GM23338 (cell line): ENCODE measurements at places on chromosomes 3 and 15.
A peak's percentile ranks its signal among the peaks of the same experiment; 100 is the strongest.

DNA sequence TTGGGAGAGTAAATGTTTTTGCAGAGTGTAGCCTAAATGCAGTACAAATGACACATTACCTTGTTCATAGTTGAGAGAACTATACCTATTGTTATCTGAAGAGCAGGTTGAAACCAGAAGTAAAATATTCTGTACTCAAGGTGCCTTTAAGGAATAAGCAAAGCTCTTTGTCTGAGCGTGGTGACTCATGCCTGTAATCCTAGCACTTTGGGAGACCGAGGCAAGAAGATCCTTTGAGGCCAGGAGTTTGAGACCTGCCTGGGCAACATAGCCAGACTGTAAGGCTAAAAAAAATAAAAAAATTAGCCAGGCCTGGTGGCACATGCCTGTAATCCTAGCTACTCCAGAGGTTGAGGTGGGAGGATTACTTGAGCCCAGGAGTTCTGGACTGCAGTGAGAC lies 2.2 kb upstream of the RNF13 start:
- no peak for DNase-seq

GRCh38 chr15:76968306-76968705 lies 26.6 kb upstream of the PSTPIP1 start:
- DNase-seq: no peak

GRCh38 chr15:92231461-92231860 lies 162.2 kb upstream of the ST8SIA2 start:
- DNase-seq: no peak

GRCh38 chr3:53195602-53196574 lies 34.9 kb downstream of the PRKCD start:
- DNase-seq: peak; percentile 89

GRCh38 chr3:149369991-149370866 lies 7.2 kb downstream of the TM4SF1 start:
- DNase-seq: peak; percentile 60

DNA sequence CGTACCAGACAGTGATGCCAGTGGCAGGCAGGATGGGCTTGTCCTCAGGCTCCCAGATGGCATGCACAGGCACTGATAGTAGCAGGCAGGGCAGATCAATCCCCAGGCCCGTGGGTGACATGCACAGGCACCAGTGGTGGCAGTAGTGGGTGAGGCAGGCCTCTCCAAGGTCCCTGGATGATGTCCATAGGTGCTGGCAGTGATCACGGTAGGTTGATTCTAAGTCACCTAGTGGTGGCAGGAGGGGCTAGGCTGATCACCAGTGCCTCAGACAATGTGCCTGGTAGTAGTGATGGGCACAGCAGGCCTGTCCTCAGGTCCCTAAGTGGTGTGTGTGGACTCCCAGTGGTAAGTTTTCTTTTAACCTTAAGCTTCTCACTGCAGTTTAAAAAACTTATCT lies 19.6 kb downstream of the CEP63 start:
- DNase-seq: no peak

GRCh38 chr3:134971306-134971705 lies 176.2 kb downstream of the EPHB1 start:
- DNase-seq: no peak

DNA sequence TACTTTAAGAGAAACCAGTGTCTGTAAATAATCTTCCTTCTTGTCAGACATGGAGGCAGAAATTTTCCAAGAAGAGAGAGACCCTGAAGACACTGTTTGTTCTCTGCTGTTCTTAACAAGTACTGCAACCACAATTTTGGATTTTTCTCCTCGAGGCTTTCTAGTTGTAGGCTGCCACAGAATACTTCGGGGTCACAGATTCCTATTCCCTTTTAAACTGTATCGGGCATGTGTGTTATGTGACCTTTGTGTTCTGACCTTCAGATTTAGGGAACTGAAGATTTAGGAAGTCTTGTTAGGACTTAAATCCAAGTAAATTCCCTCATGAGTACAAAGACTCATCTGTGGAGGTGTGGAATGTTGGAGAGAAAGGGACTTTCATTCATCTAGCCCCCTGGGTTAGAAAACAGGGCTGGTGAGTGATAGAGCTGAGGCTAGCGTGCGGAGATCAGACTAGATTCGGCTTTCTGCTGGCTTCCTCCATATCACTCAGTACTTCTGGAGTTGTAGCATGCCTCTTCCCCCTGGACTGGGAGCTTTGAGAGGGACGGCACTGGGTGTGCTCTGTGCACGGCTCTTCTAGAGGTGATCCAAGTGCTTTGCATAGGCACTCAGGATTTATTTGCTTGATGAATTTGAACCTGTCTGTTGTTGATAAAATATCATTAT lies 237.0 kb downstream of the LPP start:
- peak; percentile 22 for DNase-seq

DNA sequence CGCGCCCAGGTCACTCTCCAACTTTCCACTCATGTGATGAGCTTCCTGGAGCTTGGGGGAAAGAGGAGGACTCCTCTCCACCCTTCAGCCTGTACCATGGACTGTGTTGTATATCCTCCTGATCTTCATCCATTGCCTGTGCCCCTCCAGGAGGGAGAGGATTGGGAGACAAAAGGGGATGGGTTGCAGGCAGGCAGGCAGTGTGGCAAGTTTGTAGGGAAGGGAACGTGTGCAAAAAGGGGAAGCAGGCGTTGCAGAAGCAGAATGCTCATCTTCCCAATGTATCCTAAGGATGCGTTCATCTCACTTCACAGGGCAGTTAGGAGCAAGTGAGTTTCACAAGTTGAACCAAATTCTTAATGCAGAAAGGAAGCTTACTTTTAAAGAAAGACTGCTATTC lies 28.1 kb upstream of the GHSR start:
- no peak for DNase-seq

- no peak for DNase-seq
These were observed 33.5 kb downstream of the IRAK2 start for GRCh38 chr3:10198226-10198625.

- no peak for DNase-seq
These were observed 10.7 kb downstream of the B2M start for GRCh38 chr15:44722011-44722410.

- peak; percentile 12 for DNase-seq
These were observed 2.1 kb upstream of the SMCO1 start for GRCh38 chr3:196517162-196517800.

- no peak for DNase-seq
These were observed 89.0 kb downstream of the CHSY1 start for GRCh38 chr15:101162701-101163483.

GRCh38 chr3:187213616-187214015 lies 16.3 kb downstream of the RTP1 start:
- DNase-seq: no peak

- DNase-seq: peak; percentile 91
These were observed 1122.0 kb downstream of the ROBO1 start for GRCh38 chr3:78645628-78646310.

- DNase-seq: peak; percentile 28
These were observed 60.2 kb upstream of the CDAN1 start for GRCh38 chr15:42796955-42797782.

DNA sequence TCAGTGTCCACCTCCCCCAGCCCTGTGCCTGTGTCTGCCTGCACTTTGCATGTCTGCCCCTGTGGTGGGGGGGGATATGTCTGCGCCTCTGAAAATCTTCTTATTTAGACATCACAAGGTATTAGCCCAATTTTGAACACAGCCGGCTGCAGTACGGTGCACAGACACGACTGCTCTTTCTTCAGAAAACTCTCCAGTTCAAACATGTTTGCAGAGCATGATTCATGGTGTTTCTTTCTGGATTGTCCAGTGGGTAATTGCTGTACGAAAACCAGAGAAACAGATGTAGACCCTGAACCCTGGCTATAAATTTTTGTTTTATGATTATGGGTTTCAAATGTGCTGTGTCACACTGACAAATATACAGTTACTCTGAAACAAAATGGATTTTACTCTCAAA lies 3.4 kb upstream of the RARB start:
- DNase-seq: no peak

- no peak for DNase-seq
These were observed 54.4 kb upstream of the IL12A start for GRCh38 chr3:159934216-159934615.

GRCh38 chr3:9864200-9864927 lies 15.7 kb downstream of the CIDEC start:
- DNase-seq: no peak

- peak; percentile 59 for DNase-seq
These were observed 4.2 kb upstream of the NPHP3 start for GRCh38 chr3:132726341-132726823.

DNA sequence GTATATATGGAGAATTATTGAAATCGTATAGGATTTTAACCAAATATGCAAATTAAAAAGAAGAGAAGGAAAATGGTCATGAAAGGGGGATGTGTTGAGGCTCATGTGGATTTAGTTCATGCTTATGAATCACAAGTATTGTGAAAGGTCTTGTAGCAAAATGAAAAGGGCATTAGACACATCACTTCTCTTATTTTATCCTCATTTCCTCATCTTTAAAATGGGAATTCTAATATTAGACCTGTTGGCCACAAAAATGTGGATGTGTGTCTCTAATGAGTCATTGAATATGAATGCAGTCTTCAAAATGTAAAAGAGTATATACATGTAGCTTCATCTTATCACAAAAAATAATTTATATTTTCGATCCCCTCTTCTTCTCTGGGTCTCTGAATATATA lies 14.9 kb upstream of the ALCAM start:
- no peak for DNase-seq

- DNase-seq: no peak
These were observed 32.3 kb upstream of the TRPC1 start for GRCh38 chr3:142691527-142691926.

- DNase-seq: no peak
These were observed 8.6 kb downstream of the TM4SF1 start for GRCh38 chr3:149368674-149369497.

DNA sequence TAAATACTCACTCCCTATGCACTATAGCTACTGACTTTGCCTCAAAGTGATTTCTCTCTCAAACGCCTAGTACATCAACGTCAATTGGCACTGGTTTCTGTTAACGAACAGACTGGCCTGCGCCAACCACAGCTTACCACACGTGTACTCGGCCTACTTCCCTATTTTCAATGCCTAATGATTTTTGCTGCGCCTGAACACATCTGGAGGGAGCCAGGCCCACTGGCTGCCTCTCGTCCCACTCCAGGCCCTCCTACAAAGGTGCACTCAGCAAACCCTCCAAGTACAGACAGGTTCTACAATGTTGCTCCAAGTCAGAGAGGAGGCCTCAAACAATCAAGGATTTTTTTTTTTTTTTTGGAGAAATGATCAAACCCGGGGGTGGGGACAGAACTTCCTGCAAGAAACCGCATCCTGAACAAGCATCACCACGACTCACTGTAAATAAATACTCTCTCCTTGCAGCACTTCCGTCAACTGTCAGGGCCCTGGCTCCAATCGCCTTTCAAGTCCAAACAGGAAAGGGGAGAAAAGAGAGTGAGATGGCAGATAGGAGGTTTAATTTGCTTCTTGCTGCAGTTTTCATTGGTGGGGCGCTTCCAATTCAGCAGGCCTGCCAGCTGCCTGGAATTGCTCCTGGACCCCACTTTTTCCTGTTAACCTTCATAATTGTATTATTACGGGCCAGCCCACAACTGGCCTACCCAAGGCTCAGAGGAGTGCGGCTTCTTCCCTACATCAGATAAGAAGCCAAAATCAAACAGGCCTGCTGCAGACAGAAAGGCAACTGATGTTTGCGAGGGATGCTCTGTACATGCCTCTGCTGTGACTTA lies 139.3 kb downstream of the FOXP1 start:
- DNase-seq: no peak

DNA sequence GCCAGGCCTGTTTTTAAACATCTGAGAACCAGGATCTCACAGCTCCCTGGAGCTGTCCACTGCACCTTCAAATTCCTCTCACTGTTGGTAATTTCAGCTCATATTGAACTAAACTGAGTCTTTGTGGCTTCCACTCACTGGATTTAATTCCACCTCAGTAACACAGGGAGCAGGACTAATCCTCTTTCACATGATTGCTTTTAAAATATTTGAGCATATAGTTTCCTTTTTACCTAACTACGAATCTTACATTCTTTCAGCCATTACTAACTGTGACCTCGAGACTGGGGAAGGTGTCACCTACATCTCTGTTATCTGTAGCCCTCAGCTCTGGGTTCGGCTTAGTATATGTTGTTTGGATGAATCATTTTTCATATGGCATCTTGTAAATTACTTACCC lies 194.3 kb upstream of the C2CD4B start:
- no peak for DNase-seq

DNA sequence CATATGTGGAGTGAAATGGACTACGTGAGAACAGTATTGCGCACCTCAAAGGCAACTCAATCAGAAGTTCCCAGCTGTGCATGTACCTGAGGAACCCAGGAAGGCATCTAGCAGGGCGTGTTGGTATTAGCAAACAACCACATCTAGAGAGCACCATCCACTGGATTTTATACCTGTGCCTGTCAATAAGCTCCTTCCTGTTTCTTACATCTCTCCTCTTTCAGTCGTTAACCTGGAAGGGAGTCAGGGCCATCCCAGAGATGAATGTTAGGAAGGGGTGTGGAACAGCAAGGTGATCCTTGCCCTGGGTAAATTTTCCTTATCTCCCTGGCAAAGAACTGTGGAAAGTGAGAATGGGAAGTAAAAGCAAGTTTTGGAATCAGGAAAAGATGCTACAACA lies 29.6 kb upstream of the CHMP2B start:
- no peak for DNase-seq

DNA sequence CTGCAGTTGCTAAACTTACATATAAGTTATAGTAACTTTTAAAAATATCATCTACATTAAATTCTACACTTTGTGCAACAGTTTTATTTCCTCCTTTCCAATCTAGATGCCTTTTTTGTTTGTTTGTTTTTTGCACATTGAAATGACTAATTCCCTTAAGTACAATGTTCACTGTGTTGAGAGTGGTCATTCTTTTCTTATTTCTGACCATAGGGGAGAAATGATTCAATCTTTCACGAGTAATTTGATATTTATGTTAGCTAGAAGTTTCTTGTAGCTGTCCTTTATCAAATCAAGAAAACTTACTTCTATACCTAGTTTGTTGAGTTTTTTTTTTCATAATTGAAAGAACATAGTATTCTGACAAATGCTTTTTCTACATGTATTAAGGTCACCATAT lies 85.0 kb upstream of the CBLB start:
- DNase-seq: no peak

GRCh38 chr3:120907659-120908029 lies 361 bp upstream of the STXBP5L start:
- no peak for DNase-seq

DNA sequence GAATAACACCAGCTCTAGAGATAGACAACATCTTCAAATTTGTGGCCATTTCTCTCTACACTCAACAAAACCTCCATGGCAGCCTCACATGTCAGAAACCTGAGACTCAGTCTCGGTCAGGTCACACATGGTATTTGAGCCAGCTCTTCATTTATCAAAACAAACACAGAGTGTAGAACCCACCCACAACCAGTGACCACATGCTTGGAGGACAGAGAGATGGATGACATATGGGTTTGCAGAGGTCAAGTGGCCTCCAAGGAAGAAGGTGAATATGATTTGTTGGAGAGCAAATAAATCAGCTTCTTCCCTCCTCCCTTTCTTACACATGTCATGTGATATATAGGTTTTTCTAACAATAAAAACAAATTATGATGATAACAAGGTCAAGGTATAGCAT lies 278.1 kb upstream of the LRTM1 start:
- DNase-seq: no peak
